ENCODE measurements at places on chromosomes 11 and 22.

- DNase-seq: no peak
Observed at GRCh38 chr11:62708392-62708791, 916 bp downstream of the GNG3 start.

GRCh38 chr11:104895634-104896033 lies 2.6 kb downstream of the CASP12 start:
- DNase-seq: no peak

GRCh38 chr11:62648967-62649364 lies 2.6 kb upstream of the GANAB start:
- no peak for DNase-seq

DNA sequence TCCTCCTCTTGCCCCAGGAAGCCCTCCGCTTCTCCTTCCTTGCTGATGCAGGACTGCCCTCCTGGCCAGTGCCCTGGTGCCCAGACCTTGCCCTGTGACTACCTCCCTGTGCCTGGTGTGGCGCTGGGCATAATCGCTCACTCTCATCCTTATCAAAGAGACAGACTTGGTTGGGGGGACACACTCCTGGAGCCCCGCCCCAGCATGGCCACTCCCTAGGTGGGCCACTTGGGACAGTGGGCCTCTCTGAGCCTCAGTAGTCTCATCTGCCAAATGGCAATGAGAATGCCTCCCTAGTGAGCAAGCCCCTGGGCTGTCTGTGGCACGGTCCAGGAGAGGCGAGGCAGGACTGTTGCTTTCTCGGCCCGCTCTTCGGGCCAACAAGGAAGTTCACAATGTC lies 72.7 kb upstream of the TSPAN18 start:
- DNase-seq: no peak

- peak; percentile 16 for DNase-seq
Observed at GRCh38 chr11:110362971-110363509, 66.6 kb upstream of the RDX start.

GRCh38 chr11:111049131-111049530 lies 196.4 kb upstream of the POU2AF2 start:
- DNase-seq: peak; percentile 14

- no peak for DNase-seq
Observed at GRCh38 chr11:113019711-113020110, 58.5 kb downstream of the NCAM1 start.

DNA sequence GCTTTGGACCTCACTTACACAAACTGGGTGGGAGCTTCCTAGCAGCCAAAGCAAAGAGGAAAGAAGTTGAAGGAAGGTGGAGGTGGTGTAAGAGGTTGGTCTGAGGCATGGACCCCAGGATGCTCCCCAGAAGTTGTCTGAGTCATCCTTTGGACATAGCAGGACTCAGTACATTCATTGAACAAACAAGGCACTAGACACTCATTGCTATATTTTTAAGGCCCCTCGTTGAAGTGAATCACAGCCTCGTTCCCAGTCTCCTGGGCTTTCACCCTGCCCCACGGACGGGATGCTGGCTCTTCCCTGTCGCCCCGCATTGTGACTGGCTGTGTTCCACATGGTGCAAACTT lies 95.9 kb upstream of the FGF3 start:
- no peak for DNase-seq

- DNase-seq: peak; percentile 27
Observed at GRCh38 chr11:97963528-97964331, 1057.0 kb upstream of the CNTN5 start.

GRCh38 chr11:35822815-35823495 lies 120.9 kb upstream of the LDLRAD3 start:
- no peak for DNase-seq

DNA sequence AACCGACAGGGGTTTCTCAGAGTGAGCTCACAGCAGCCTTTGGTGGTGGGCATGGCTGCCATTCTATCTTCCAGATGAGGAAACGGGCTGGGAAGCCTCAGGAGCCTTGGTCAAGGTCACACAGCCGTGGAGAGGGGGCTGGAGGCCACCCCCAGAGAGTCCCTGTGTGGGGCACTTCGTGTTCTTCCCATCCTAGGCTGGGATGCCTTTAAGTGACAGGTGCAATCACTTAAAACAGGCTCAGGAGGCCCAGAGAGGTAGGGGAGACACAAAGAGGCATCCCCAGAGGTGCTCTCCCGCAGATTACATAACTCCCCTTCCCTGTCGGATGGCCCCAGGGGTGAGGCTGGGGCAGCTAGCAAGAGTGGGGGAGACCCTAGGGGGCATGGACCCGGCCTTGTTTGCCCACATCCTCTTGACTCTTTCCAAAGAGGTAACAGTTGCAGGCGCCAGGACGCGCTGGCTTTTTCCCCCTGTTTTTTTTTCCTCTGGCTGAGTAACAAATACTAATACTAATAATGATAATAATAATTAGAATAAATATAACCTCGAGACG lies 17.5 kb upstream of the SHISAL1 start:
- no peak for DNase-seq

- DNase-seq: peak; percentile 22
Observed at GRCh38 chr11:28259177-28259843, 151.1 kb downstream of the METTL15 start.

- no peak for DNase-seq
Observed at GRCh38 chr11:7656704-7657103, 16.6 kb downstream of the CYB5R2 start.

GRCh38 chr11:6719576-6719975 lies 36.4 kb upstream of the MRPL17 start:
- DNase-seq: no peak

DNA sequence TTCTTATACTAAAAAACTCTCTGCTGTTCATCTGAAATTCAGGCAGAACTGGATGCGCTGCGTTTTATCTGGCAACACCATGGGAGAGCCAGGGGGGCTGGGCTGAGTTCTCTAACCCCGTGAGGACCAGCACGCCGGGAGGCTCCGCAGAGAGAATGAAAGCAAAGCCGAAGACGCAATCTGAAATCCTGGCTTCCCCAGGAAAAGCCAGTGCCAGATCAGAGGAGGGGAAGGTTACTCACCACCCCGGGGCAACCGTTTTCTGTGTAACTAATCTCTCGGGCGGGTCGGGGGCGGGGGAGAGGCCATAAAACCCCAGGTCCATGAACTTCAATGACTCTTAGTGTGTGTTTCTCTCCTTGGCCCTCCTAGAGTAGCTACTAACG lies 99.4 kb downstream of the SHANK2 start:
- DNase-seq: peak; percentile 49

GRCh38 chr11:27313157-27313821 lies 49.7 kb downstream of the CCDC34 start:
- DNase-seq: no peak

GRCh38 chr11:134992981-134993380 lies 580.9 kb upstream of the B3GAT1 start:
- DNase-seq: no peak

DNA sequence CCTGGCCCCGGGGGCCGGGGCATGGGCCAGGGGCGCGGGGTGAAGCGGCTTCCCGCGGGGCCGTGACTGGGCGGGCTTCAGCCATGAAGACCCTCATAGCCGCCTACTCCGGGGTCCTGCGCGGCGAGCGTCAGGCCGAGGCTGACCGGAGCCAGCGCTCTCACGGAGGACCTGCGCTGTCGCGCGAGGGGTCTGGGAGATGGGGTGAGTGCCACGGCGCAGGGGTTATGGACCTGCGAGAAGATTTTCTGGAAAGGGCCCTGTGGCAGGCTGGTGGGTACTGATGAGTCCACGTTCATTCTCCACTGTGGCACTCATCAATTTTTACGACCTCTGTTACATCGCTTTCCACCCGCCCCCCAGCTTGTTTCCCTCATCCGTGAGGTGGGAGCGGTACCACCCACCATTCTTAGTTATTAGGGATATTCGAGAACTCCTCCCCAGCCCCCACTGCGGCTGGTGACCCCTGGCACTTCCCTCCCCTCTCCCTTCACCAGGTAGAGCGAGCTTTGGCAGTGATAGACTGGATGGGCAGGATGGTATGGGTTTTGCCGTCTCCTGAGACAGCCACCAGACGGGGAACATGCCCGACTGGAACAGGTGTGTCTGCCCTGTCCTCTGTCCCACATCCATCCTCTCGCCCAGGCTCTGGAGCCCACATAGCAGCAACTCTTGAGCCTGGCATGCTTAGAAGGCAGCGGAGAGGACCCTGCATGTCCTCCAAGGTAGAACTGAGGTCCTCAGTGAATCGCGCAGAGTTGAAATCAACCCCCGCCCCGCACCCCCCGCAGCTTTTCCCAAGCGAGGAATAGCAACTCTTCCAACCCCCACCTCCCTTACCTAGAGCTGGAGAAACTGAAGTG lies 562 bp downstream of the DGAT2 start:
- no peak for DNase-seq

DNA sequence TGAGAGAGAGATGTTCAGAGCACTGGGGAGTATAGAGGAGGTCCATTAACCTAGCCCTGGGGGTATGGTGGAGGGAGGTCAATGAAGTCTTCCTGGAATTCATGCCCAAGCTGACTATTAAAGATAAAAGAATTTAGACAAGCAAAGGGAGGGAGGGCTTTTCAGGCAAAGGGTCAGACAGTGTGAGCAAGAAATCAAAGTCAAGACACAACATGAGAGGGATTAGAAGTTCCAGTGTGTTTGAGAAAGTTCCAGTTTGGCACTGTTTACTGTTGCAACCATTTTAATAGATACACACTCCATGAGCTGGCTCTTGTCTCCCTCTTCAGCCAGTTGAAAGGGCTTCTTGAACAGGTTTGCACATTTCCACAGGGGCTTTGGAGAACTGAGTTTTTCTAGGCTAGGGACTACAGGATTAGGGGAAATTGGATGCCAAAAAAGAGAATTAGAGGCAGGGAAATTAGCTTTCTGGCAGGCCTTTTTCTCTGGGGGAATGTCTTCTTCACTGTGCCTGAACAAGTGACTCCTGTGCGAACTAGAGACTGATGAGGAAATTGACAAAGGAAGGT lies 14.7 kb upstream of the NNMT start:
- DNase-seq: peak; percentile 81

- DNase-seq: no peak
Observed at GRCh38 chr11:116823031-116823843, at the start of gene APOA4. Gene APOA4, minus strand, starts transcription at chr11:116823304. Its CDS starts 113 bp downstream, at chr11:116823191.

- no peak for DNase-seq
Observed at GRCh38 chr11:39725081-39725480, 1734.4 kb downstream of the LRRC4C start.

DNA sequence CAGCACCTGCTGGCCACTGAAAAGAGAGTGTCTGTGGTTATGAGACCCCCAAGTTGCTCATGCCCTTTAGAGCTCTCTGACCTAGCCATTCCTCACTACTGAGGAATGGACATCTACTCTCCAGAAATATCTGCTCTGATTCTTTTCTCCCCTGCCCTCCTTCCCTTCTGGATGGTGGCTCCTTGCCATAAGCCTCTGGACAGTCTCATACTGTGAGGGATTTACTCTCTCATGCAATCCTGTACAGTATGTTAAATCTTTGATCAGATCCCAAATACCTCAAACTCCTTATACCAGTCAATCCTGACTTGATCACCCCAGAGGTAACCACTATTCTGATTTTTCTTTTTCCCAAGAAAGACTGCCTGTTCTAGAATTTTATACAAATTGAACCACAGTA lies 80.7 kb downstream of the ARHGAP20 start:
- no peak for DNase-seq

GRCh38 chr11:90556606-90557005 lies 333.8 kb upstream of the CHORDC1 start:
- DNase-seq: no peak

DNA sequence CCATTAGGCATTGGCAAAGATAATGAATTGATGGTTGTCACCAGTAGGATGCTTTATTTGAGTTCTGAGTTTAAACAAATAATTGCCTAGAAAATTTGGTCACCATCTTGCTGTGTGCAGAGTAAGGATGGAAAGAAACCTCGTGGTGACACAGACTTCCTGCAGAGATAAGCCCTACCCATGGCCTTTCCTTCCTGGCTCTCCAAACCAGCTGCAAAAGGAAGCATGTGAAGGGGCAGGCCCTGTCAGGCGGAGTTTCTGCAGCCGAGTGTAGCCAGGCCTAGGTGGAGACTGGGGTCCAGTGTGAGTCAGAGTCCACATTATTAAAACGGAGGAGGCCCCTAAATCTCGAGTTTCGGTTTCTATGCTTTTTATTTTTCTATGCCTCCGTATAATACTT lies 83.1 kb upstream of the ADSL start:
- peak; percentile 57 for DNase-seq

DNA sequence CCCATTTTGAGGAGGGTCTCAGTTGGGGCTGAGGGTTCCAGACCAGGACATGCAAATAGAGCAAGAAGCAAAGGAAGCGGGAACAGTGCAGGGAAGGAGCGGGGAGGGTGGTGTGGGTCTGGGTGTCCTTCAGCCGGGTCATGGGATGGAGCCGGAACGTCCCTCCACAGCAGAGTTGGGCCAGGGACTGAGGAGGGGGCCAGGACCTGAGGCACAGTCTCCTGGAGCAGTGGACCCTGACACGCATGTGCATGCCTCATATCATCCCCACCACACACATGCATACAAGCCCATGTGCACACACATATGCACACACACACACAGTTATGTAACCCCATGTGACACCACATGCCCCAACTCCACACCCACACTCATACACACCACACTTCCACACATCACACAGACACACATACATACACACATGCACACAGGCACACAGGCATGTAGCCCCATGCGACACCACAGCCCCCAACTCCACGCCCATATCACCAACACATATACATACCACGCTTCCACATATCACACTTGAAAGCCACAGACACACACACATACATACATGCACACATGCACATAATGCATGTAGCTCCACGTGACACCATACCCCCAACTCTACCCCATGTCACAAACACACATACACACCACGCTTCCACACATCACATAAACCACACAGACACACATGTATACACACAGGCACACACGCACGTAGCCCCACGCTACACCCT lies 1026.6 kb downstream of the BRD1 start:
- DNase-seq: no peak

DNA sequence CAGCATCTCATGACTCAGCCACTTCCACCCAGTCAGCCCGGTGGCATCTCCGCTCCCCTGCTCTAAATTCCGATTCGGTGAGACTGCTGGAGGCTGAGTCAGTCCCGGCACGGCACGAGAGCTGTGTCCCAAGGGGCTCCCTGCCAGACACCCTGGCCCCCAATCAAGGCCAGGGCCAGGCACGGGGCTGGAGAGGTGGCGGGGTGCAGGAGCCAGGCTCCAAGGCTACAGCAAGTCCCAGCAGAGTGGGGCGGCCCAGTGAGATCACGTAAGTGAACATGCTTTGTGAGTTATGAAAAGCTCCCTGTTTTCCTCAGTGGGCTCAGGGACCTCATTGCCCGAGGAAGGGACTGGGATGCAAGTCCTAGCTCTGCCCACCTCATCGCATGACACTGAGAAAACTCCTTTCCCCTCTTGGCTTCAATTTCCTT lies 3.0 kb downstream of the C11orf68 start:
- DNase-seq: peak; percentile 96

- no peak for DNase-seq
Observed at GRCh38 chr22:20299746-20300136, 20.1 kb downstream of the DGCR6L start.

DNA sequence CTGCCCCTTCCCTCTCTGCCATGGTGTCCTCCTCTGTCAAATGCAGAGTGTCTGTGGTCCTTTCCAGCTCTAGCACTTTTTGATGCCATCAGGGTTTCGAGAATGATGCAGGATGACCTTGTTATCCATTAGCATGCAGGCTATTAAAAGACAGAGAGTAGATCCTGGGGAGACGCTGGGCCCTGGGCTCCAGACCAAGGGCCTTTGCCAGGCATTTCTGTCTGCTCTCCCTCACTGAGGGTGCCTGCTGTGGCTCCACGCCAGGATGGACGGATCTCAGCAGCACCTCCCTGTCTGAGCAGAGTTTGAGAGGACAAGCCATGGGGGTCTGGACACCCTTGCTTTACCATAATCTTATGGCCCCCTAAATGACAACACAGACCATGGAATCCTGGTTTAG lies 110.8 kb upstream of the CD82 start:
- DNase-seq: no peak
